Epithelial cell of esophagus (primary cell): ENCODE measurements at places on chromosomes 4 and X.
A peak's percentile ranks its signal among the peaks of the same experiment; 100 is the strongest.

GRCh38 chr4:82780170-82780751, 18.3 kb downstream of the SCD5 start:
- DNase-seq = no peak

GRCh38 chrX:28586981-28587551, at the start of gene IL1RAPL1:
TSS of gene IL1RAPL1 (plus strand) at chrX:28587446.
- peak; percentile 24 for DNase-seq

DNA sequence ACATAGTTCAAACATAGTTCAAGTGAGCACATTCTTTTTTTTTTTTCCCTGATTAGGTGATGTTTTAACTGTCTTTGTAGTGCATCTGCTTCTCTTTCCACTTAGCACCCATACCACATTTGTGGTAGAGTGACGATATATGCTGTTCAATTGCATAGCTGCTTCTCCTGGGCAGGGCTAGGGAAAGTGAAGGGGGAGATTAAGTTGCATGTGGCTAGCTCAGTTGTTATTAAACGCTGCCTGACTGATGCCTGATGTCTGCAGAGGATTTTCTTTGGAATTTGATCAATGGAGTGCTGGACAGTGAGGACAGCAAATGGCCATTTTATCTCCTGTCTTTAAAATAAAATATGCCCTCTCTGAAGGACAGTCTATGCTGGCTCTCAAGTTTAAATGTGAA, 63.7 kb downstream of the ANK2 start:
- DNase-seq = no peak

- no peak for DNase-seq
Observed at GRCh38 chr4:141914746-141915145, 278.4 kb downstream of the IL15 start.

- no peak for DNase-seq
Observed at GRCh38 chrX:72305286-72306084, at the start of gene CITED1. TSS of gene CITED1 (minus strand) at chrX:72305914. CDS start at chrX:72302869, 3,045 bp downstream.

- no peak for DNase-seq
Observed at GRCh38 chrX:13419276-13419675, 99.4 kb upstream of the ATXN3L start.
